ENCODE measurements at places on chromosomes 7 and 10. TPM values are rescaled to one million over a fixed set of nuclear protein-coding genes. Genes with fewer than 3 reads are reported as not detected.

HTR5A gene
- not detected for total RNA-seq

NKX2-3 gene
- not detected for total RNA-seq

PTF1A gene
- total RNA-seq, result not detected

DNA sequence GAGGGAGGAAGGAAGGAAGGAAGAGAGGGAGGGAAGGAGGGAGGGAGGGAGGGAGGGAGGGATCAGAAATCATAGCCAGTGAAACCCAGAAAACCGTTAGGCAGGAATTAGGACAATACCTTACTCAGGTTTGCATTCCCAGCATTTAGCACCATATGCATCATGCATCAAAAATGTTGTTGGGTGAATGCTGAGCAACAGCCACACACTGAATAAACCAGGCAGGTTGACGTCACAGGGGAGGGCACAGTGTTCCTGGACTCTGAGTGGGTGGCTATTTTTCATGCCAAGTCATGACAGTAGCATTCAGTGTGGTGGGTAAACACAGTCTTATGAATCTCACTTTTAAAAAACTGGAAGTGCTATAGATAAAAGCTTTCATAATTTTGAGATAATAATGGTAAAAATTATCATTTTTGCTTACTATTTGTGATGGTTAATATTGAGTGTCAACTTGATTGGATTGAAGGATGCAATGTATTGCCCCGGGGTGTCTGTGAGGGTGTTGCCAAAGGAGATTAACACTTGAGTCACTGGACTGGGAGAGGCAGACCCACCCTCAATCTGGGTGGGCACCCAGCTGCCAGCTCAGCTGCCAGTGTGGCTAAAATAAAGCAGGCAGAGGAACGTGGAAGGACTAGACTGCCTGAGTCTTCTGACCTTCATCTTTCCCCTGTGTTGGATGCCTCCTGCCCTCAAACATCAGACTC is 199.1 kb upstream of the PRKCQ start:
- DNase-seq, result no peak

- DNase-seq, result no peak
Observed at GRCh38 chr10:6766131-6766801, 186.2 kb upstream of the PRKCQ start.

DNA sequence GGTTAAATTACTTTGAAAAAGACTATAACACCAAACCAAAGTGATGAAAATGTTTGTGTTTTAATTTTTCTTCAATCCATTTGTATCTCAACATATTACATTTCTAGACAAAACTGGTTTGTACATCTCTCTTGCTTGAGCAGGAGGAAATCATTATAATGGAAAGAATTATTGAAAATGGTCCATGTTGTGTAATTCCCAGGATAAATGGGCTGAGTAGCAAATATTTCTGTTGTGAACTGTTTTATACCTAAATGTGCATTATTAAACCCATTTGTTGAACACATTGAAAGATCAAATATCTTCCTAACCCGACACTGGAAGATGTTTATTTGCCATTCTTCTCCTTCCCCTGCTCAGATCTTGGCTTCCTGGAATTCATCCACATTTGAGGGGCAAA is 14.1 kb upstream of the CDK6 start:
- DNase-seq, result no peak

GRCh38 chr7:44678471-44679179 is 70.0 kb upstream of the ZMIZ2 start:
- no peak for DNase-seq

DNA sequence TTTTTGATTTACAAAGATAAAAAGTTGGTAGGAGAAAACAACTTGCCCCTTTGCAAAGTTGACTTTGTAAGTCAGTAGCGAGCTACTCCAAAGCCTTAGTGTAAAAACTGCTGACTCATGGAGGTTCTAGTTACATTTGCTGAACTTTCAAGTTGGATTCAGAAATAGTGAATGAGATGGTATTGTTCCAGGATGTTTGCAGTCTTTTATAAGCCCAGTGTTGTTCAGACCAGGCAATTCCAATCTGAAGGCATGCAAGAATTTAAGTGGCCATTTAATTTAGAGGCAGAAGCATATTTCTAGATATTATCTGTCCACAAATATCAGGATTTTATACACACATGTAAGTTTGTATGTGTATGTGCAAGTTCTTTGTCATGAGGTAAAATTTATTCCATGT is 21.6 kb downstream of the TES start:
- DNase-seq, result no peak

DNA sequence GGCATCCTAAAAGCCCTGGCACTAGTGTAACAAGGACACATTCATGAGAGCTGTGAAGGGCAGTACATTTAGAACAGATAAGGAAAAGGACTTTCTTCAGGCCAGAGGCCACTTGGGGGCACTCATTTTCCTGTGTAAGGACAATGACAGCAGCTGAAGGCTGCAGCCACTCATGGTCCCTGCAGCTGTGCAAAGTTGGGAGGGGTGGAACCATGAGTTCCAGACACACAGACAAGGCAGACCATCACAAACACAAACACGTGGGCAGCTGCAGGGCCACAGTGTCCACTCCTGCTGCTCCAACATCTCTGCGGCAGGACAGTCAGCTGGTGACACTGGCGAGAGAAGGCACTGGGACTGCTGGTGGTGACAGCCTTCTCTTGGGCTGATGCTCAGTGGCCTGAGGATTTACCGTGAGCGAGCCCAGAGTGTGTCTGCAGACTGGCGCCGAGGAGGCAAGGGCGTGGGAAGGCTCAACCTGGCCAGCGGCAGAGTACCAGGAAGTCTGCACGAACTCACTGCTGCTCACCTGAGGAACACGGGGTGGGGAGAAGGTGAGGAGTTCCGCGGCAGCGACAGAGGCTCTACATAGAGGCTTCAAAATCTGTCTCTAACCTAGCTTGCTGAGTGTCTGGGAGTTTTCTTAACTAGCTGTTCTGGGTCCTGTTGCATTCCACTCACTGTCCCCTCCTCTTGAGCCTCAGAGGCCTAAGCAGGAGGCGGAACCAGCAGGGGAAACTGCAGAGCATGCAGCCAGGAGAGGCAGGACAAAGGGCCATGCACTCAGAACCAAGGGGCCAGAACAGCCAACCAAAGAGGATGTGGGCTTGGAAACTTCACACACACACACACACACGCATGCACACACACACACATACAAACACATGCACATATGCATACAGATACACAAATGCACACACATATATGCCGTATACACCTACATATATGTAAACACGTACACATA is 76.5 kb upstream of the DDC start:
- no peak for DNase-seq

GRCh38 chr7:156609010-156609877 is 31.3 kb upstream of the RNF32 start:
- no peak for DNase-seq

DNA sequence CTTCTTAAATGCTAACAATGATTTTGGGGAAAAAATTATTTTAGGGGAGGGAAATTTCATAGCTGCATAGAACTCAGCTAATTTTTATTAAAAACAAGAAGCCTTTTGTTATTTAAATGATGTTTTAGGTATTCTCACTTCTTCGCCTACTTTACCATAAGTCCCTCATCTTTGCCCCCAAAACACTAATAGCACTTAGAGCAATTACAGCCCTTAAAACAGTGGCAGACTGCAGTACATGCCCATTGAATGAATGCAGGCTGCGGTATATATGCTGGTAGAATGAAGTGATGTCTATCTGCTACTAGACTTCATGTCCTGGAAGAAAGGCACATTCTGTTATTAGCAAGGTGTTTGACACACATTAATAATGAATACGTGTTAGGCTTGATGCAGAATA is 2.9 kb upstream of the SPAG6 start:
- DNase-seq, result no peak

Data from activated CD8-positive, alpha-beta T cell treated with anti-CD3 and anti-CD28 coated beads for 36 hours (primary cell).